ENCODE measurements at places on chromosomes 6 and 20.
A peak's percentile ranks its signal among the peaks of the same experiment; 100 is the strongest.

- DNase-seq: no peak
Measured at GRCh38 chr6:44896701-44897100, 431.4 kb upstream of the RUNX2 start.

GRCh38 chr6:137589067-137589848 is 95.1 kb upstream of the OLIG3 start:
- no peak for DNase-seq

GRCh38 chr6:45431317-45432065 is 53.8 kb upstream of the SUPT3H start:
- DNase-seq: no peak

GRCh38 chr6:37338745-37339255 is 15.0 kb upstream of the RNF8 start:
- no peak for DNase-seq

DNA sequence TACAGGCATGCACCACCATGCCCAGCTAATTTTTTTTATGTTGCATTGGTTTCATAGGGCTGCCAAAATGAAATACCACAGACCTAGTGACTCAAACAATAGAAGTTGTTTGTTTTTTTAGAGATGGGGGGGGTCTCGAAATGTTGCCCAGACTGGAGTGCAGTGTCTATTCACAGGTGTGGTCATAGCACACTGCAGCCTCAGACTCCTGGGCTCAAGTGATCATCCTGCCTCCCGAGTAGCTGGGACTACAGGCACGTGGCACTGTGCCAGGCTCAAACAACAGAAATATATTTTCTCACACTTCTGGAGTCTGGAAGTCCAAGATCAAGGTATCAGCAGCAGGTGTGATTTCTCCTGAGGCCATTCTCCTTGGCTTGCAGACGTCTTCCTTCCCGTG is 6.6 kb upstream of the SLC16A10 start:
- DNase-seq: no peak

DNA sequence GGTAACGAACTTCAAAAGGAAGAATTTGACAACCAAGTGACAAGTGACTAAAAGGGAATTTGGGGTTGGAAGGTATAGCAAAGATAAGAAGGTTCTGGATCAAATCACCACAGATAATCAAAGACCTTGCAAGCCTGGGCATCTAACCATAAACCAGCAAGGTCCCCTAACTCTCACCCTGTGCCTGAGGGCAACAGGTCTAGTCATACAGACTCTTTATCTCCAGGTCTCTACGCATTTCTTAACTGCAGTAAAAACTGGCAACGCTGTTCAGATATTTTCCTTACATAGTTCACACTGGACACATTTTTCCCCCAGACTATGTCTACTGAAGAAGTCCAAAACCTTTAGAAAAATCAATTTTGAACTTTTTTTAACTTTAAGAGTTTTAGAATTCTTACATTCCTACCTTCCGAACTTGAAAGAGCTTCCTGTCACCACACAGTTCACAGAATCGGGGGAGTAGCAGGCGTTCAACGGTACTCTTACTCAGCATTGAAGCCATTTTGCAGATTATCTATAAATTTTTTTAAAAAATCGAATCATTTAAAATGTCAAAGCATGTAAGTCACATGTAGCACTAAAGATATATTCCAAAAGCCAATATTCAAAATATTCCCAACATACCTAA is 23.0 kb upstream of the ANKRD60 start:
- DNase-seq: no peak

GRCh38 chr20:38089500-38089899 is 56.0 kb downstream of the RPRD1B start:
- DNase-seq: no peak

GRCh38 chr6:170088582-170088955 is 202.3 kb downstream of the DLL1 start:
- DNase-seq: no peak

DNA sequence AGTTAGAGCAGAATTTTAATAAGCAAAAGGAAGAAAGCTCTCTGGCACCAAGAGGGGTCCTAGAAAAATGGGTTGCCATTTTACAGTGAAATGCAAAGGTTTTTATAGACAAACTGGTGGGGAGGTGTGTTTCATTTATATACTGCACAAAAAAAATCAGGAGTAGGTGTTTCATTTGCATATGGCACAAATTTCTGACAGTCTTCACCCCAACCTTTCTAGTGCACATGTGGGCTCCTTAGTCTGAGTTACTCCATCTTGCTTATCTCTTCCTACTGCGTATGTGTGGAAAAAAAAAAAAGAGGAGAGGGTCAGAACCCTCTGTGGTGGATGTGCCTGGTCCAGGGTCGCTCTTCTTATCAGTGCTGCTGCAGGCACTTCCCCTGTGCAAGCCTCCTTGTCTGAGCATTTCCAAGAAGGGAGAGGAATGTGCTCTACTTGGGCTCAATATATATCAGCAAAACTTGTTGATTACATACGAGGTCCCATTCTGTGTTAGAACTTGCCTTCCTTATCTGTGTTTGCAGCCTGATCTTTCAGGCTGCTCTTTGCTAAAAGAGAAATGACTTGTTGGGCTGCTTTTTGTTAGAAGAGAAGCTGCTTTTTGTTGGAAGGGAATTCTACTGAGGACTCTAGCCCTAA is 59.0 kb upstream of the MRAP2 start:
- DNase-seq: no peak

DNA sequence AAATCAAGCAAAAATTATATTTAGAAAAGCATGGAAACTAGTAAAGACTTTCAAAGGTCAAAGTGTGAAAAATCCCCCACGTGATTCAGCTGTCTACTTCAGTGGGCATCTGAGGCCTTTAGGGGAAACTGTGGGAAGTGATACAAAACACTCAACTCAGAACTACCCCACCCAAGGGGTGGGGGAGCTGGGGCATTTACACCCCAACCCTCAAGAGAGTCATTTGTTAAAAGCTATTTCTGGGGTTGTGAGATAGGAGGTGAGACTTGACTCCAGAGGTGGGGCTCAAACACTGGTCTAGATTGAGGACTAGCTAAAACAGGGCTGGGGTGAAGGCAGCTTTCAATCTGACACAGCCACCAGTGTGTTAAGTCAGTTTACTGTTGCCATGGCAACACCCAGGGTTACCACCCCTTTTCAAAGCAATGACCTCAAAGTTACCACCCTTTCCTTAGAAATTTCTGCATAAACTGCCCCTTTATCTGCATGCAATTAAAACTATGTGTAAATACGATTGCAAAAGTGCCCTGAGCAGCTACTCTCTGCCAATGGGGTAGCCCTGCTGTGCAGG is 9.9 kb upstream of the GTSF1L start:
- DNase-seq: no peak

DNA sequence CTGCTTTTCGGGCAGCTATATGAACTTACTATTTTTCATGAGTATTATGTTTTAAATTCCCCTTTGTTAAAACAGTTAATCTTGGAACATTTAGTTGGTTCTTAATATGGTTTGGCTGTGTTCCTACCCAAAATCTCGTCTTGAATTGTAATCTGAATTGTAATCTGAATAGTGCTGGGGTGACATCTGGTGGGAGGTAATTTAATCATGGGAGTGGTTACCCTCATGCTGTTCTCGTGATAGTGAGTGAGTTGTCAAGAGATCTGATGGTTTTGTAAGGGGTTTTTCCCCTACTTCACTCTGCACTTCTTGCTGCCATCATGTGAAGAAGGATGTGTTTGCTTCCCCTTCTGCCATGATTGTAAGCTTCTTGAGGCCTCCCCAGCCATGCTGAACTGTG is 305.4 kb upstream of the MAP3K7 start:
- DNase-seq: no peak

- DNase-seq: no peak
Measured at GRCh38 chr20:49285233-49285668, 7.4 kb upstream of the ZNFX1 start.

DNA sequence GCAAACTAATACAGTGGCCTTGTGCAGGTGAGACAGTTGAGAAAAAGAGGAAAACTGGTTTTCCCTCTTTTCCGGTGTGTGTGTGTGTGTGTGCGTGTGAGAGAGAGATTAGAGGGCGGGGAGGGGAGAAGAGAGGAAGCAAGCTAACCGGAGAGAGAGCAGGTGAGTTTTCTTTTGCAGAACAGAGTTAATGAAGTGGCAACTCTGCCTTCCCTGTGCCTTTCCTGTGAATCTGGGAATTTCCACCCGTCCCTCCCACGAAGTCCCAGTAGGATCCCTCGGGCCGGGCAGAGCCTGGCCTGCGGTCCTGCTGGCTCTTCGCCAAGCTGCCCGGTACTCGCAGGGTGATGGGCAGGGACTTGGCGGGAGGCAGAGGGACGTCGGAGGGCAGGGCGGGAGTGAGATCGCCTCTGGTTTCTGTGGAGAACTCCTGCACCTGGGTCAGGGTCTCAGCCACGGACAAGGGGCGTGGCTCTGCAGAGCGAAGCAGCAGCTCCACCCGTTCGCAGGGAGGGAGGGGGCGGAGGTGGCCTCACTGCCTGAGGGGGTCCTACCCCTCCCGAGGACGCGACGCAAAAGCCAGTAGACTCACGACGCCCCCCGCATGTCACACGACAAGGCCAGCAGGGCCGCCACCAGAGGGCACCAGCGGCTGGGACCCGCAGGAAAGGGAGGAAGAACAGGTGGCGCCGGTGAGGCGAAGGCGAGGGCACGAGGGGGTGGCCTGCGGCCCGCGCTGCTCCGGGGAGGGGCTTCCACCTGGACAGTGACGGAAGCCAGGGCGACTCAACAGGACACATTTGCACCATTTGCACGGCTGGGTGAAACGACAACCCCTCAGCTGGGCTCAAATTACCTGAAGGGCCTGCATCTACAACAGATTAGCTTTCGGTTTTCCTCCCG is 51.2 kb upstream of the RNF182 start:
- peak; percentile 19 for DNase-seq

- DNase-seq: no peak
Measured at GRCh38 chr6:3237761-3238662, 10.6 kb upstream of the TUBB2B start.

- no peak for DNase-seq
Measured at GRCh38 chr6:137102851-137103492, 58.2 kb upstream of the IL20RA start.

GRCh38 chr6:109059571-109060021 is 35.0 kb downstream of the SESN1 start:
- no peak for DNase-seq

GRCh38 chr6:134115715-134116074 is 63.3 kb upstream of the SLC2A12 start:
- no peak for DNase-seq

GRCh38 chr6:111486475-111486874 is 3.5 kb upstream of the REV3L start:
- no peak for DNase-seq

- DNase-seq: no peak
Measured at GRCh38 chr20:8815208-8815607, 253.7 kb upstream of the PLCB4 start.

- DNase-seq: no peak
Measured at GRCh38 chr6:53244399-53244931, 95.8 kb upstream of the GCM1 start.

GRCh38 chr6:5072440-5072839 is 12.7 kb upstream of the PPP1R3G start:
- no peak for DNase-seq

DNA sequence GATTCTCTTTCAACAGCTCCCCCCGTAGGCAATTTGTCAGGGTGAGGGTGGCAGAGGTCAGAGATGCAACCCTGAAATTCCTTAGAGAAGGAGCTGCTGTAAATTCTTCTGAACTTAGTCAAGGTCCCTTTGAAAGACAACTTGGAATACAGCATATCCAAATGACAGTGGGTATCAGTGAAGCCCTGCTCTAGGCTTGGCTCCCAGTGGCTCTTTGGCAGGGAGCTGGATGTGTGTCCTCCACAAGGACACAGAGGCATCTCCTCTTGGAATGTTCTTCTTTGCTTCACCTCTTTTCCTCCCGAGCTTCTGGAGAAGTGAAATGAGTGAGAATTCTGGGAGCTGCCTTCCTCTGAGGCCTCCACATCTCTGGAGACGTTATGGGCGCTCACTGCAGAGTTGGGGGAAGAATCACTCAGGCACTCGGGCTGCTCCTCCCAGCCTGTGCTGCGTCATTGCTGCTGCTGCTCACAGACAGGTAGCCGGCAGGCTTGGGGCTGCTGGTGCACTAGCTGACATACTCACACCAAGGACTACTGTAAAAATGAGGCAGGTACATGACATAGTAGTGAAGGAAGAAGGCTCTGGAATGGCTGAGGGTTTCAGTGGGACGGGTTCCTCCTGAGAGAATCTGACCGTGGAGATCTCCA is 34.1 kb downstream of the DYNLT1 start:
- no peak for DNase-seq

- DNase-seq: no peak
Measured at GRCh38 chr20:52953020-52953419, 19.1 kb upstream of the TSHZ2 start.

All from NCI-H187 treated with DMSO at 0.1 percent for 48 hours (cell line).